ENCODE measurements at places on chromosomes 16 and 17.

DNA sequence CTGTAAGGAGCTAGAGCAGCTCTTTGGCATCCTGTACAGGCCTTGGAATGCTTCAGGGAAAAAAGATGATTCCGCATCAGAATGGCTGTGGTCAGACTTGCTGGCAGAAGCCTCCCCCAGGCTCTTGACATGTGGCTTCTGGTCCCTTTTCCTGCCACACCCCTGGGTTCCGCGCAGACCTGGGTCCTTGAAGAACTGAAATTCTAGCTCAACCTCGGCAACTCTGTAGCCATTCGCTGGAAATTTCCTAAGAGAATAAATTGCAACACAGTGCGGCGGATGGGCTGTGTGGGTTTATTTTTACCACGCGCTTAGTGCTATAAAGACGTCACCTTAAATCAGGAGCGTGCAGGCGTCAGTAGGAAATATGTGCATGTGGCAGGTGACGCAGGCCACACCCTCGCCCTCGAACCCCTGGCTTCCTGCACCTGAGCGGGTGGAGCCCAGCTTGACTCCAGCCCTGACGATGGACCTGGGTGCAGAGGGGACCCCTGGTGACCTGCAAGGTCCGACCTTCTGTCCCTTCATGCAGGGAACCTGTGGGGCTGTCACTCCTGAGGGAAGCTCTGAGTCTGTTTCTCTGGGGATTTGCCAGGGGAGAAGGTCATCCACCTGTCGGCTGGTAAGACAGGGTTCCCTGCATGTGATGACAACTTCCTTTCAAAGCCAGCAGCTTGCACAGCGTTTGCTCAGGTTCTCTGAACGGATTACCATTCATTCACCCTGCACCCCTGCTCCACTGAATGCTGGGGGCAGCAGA, 46.3 kb downstream of the METRNL start:
- no peak for DNase-seq

- DNase-seq: no peak
Measured at GRCh38 chr17:2064520-2064971, 9.6 kb downstream of the HIC1 start.

DNA sequence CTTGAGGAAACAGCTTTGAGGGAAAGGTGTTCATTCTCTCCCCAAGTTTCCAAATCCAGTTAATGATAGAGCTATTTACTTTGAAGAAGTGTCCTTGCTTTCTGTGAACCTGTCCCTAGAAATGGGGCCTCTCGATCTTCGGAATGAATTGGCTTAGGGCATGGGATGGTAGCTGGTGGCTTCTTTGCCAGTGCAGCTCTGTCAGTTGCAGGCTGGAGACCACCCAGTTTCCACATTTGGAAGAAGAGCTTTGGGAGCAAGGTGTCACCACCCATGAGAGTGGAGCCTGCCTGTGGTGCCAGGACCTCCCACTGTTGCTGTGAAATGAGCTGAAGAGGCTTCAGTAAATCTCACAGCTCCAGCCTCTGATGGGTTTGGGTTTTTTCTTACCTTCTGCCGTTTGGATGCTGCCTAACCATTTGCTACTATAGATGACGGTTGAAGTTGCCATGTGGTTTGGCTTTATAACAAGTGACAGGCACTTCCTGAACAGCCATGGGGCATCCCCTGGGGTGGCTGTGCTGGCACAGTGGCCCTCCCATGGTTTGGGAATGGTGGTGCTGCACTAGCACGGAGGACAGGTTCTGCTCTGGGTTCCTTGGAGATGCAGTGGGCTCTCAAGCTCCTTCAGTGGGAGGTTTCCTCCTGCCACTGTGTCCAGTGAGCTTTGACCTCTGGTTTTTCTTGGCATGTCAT, 19.5 kb upstream of the SLC5A10 start:
- no peak for DNase-seq

DNA sequence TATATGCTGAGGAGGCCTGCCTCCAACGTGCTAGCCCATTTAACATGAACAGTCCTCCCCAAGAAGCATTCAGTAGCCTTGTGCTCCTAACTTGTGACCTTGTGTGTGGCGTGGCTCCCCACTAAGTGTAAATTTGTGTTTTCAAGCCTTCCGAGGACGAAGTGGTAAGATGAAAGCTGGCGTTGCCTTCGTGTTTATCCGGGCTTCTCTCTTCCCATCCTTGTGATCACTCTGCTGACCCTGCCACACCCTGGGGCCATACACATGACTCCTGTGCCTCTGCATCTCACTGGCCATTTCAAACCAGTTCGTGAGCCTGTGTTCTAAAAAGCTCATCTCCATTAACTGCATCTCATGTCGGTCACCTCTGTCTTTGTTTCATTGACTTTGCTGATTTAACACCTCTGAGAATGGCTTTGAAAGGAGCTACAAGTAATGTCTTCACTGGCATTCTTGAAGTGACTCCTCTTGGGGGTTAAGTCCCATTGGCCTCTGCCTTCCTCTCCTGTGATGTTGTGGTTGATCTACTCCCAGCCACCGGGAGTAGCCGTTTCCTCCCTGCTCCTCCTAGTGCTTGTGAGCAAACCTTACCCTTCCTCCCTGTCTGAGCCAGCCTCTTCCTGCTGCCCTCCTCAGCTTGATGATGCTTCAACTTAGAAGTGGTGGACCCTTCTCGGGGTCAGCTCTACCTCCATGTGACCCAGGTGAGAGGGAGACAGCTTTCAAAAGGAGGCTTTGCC, 27.4 kb upstream of the NAGLU start:
- DNase-seq: no peak

- no peak for DNase-seq
Measured at GRCh38 chr17:8109661-8110455, 8.5 kb downstream of the ALOXE3 start.

DNA sequence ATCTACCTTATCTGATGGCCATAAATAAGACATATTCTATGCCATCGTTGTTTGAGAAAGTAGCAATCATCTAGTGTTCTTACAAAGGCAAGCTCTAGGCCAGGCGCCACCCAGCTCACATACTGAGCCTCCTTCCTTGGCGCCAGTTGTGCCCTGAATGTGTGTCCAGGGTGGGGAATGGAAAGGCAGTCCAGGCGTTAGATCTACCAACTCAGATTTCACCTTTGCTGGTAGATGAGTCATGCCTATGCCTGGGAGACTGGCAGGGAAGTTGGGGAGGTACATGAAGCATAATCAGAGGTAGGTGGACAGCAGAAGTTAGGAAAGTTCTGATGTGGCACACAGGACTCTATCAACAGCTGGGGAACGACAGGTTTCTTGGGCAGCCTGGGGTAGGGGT, 23.6 kb downstream of the SDR42E1 start:
- DNase-seq: no peak

- DNase-seq: no peak
Measured at GRCh38 chr17:56111706-56112485, 41.4 kb upstream of the ANKFN1 start.

DNA sequence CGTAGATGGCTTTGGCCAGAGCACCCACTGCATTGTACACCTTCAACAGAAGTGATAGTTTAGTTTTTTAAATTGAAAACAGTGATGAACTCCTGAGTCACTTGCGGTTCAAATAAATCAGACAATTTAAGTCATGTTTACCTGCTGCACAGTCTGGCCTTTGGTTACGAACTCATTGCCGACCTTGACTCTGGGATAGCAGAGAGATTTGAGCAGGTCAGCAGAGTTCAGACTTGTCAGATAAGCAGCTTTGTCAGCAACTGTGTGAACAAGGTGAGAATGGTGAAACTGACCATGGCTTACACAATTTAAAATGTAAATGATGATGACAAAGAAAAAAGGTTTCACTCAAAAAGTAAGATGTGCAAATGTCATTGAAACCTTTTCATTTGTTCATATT, 9.3 kb downstream of the MYH4 start:
- DNase-seq: no peak

- DNase-seq: no peak
Measured at GRCh38 chr17:75219815-75220214, 14.3 kb downstream of the NUP85 start.

GRCh38 chr17:81806461-81807209, 2.7 kb downstream of the GCGR start:
- no peak for DNase-seq

- DNase-seq: no peak
Measured at GRCh38 chr17:41652461-41652970, 28.1 kb upstream of the KRT17 start.

DNA sequence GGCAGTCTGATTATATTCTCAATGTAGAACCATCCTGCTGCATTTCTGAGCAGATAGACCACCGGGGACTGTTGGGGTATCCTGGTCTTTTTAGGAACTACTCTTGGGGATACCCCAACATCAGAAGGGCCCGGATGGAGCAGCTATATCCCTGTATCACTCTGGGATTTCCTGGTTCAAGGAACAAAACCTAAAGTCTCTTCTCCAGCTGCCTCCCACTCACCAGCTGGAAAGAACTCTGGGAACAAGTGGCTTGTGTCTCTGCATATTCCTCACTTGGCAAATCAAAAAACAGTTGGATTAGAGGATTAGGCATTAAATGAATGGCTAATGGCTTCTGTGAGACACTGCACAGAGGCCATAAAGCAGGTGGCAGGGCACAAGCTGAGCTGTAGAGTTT, 62.3 kb upstream of the HS3ST2 start:
- DNase-seq: no peak

- no peak for DNase-seq
Measured at GRCh38 chr16:88421871-88422433, 31.1 kb upstream of the ZFPM1 start.

DNA sequence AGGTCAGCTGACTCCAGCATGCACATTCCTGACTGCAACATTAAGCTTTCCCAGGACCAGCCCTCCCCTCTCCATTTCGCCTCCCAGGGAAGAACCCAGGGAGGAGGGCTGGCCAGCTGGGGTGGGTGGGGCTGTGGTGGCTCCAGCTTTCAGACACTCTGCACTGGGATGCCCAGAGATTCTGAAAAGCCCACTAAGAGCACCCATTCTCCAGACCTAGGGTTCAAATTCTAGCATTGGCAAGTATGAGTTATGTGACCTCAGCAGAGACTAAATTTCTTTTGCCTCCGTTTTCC, 7.8 kb downstream of the DLX3 start:
- DNase-seq: no peak

- DNase-seq: no peak
Measured at GRCh38 chr17:41511116-41511515, 5.7 kb upstream of the KRT13 start.

DNA sequence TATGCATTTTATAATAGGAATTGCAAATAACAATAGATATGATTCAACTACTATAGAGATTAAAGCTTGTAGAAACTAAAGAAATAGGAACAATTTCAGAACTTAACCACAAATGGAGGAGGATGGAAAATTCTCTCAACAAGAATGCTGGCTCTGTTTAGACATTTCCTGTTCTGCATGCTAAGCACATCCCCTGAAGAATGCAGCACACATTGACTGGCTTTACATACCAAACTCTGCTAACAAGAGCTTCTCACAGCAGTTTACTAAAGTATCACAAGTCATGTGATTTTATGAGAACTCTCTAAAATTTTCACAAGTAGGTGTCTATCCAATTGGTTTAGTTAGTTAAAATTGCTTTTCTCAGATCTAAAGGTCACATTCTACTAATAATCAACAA, 85.2 kb downstream of the SPAG9 start:
- peak; percentile 30 for DNase-seq

Measured in KG1 (cell line).